Islet precursor cell (in vitro differentiated cells): ENCODE measurements at places on chromosomes 7 and 10.

DNA sequence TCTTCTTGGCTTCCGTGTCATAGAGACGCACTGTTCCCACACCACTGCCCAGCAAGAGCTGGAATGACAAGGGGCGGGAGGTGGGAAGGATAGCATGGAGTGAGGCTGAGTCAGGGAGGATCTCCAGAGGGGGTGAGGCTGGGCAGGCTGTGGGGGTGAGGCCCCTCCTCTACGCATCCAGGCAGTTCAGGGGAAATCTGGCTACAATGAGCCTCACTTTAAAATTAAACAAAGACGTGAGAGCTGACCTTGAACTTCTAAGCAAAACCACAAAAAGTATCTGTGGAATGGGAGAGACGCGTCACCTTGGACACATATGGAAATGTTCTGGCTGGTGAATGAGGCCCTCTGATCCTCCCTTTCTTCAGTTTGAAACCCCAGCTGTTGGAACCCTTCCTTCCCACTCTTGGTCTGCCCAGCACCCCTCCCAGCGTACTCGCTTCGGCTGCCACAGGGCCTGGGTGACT is 17.7 kb downstream of the WDR91 start:
- DNase-seq: no peak

GRCh38 chr7:129188372-129188891 is at the start of gene SMO:
TSS of gene SMO (plus strand) at chr7:129188633. CDS start at chr7:129189152, 519 bp downstream.
- DNase-seq: peak; percentile 91

- DNase-seq: no peak
Observed at GRCh38 chr10:17474595-17475323, 20.4 kb upstream of the ST8SIA6 start.

- no peak for DNase-seq
Observed at GRCh38 chr7:19104811-19105210, 12.6 kb downstream of the TWIST1 start.

- no peak for DNase-seq
Observed at GRCh38 chr10:132170561-132171361, 16.0 kb upstream of the DPYSL4 start.

DNA sequence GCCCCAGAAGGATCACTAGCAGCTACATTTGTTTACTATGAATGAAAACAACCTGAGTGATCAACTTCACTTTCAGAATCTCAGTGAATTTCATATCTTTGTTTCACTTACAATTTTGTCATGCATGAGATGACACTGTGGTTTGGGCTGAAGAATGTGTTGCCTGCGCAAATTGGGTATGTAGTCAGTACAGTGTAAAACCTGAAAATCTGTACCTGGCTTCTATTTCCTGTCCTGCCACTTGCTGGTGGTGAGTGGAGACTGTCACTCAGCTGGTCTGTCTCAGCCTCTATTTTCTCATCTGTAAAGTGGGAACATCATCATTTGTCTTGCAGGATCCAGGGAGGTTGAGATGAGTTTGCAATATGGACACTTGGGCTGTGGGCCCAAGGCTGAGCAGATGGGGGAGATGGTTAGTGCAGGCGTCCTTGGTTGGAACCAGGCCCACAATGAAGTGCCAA is 118.0 kb downstream of the WDFY4 start:
- DNase-seq: no peak

DNA sequence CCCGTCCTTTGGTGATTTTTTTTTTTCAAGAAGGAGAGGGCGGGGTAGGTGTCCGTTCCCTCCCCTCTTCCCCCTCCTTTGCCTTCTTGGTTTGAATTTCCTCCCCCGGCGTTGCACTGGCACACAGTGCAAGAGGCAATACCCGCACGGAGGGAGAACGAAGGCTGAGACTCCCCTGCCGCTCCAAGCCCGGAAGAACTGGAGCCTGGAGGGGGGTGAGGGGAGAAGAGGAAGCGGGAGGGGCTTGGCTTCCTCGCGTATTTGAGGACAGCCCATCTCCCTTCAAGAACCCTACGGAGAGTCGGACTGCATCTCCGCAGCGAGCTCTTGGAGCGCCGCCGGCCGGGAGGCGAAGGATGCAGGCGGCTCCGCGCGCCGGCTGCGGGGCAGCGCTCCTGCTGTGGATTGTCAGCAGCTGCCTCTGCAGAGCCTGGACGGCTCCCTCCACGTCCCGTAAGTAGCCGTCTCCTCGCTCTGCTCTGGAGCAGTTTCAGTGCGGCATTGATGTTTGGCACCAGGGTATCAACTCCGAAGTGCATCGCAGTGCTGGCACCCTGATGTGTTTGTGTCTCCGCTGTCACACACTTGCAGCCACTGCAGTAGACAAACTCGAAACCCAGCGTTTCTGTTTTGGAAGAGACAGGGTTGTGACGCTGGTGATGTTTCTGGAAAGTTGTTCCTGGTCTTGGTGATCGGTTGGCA is at the start of gene CNTNAP2:
TSS of gene CNTNAP2 (plus strand) at position 281 of the 702 bp plus-strand sequence. CDS start at position 357, 76 bp downstream.
- peak; percentile 88 for DNase-seq

GRCh38 chr7:85067371-85067770 is 119.5 kb downstream of the SEMA3D start:
- DNase-seq: no peak

- no peak for DNase-seq
Observed at GRCh38 chr7:81791568-81792518, 22.0 kb upstream of the HGF start.

GRCh38 chr10:93440591-93441091 is 41.5 kb downstream of the MYOF start:
- no peak for DNase-seq

DNA sequence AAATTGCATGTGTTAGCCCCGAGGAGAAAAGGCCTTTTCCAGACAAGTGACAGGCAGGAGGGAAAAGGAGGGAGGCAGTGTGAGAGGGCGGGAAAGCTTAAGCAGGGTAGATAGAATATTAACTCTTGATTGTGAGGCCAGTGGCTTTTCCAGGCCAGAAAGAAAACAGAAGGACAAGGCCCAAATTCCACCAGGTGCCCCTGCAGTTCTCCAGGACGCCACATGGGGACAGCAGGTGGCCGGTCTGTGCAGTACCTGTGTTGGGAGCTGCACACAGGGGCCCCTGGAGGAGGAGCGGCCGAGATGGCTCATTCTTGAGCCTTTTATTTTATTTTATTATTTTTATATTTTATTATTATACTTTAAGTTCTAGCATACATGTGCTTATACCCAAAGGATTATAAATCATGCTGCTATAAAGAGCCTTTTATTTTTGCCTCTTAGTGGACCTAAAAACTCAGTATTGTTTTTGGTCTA is 141.3 kb upstream of the KLF14 start:
- DNase-seq: peak; percentile 86

DNA sequence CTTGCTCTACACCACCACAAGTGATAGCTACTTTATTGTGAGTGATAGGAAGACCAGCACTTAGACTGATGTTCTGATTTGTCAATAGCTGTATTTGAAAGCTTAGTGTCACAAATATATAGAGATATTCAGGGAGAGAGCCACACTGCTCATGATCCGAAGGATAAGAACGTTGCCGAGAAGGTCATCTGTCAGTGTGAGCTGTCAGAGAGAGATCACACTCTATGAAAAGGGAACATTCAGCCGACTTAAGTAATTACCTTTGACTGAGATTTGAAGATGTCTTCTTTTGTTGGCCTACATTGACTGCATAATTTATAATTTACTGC is 322.6 kb downstream of the TFEC start:
- DNase-seq: no peak

- no peak for DNase-seq
Observed at GRCh38 chr10:76491216-76491615, 1059.8 kb downstream of the LRMDA start.

GRCh38 chr10:90162271-90162853 is 461.0 kb downstream of the KIF20B start:
- no peak for DNase-seq

- no peak for DNase-seq
Observed at GRCh38 chr10:20874261-20874660, 22.9 kb downstream of the NEBL start.

DNA sequence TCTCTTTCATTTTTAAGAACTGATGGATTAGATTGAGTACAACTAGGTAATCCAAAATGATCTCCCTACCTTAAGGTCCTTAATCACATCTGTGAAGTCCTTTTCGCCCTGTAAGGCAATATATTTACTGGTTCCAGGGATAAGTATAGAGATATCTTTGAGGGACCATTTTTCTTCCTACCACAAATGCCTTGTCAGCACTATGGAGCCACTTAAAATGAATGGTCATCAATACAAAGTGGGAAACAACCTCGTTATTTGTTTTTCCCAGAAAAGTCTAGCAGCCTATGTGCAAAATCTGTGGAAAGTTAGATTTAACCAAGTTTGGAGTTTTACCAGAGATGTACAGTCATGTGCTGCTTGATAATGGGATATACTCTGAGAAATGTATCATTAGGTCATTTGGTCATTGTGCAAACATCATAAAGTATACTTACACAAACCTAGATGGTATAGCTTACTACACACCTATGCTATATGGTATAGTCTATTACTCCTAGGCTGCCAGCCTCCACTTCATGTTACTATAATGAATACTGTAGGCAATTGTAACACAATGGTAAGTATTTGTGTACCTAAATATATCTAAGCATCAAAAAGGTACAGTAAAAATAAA is 366.2 kb upstream of the TMEM229A start:
- no peak for DNase-seq

DNA sequence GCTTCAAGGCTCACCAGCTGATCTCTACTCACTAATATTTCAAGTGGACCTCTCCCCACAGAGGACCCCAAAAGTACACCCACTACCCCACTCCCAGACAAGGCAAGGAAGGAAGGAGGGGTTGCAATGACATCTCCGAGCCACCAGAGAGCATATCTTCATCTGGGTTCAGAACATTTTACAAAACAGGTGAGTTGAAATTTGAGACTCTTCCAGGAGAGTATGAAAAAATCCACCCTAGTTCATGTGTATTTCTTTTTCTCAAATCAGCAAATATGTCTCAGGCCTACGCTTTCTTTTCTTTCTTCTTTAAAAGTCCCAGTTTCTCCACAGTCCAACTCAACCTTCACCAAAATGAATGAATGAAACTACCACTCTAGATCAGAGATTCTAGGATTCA is 61.9 kb downstream of the SGMS1 start:
- DNase-seq: no peak

DNA sequence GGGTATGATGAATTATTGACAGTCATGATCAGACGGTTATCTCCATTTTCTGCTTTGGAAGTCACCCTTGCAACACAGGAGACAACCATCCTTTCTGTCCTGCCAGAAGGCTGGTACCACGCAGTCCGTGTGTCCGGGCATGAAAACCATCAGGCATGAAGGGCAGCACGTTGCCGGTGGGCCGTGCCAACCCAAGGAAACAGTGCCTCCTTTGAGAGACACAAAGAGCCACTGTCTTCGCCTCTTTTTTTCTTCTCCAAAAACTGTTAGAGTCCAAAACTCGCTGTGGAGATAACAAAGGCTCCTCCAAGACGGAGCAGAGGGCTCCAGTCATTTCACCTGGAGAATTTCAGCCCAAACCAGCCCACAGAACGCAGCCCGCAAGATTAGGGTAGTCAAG is 60.4 kb upstream of the ARHGAP21 start:
- no peak for DNase-seq

- DNase-seq: peak; percentile 22
Observed at GRCh38 chr10:126454045-126454751, 65.9 kb upstream of the ADAM12 start.

DNA sequence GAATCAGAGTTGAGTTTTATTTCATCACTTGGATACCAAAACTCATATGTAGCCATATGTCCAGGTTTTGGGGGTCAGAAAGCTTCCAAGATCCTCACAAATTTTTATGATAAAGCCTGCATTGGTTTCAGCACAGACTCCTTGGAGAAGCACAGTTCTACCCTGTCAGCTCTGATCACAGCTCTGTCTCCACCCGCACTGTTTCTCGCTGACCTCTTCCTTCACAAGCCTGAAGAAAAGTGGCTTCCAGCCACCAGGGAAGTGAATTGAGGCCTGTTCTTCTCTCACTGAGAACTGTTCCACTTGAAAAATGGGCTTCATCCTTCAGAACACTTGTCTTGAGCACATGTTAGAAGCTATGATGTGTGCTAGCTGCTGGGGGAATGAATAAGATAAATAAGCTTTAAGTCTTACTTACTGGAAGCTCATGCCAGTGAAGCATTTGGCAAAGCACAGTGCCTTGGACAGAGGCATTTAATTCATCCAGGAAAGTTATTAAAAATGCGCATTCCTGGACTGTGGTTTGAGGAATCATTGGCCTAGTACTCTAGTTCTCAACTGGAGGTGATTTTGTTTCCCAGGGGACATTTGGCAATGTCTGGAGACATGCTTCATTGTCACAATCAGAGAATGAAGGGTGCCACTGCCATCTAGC is 133.6 kb downstream of the BMPER start:
- no peak for DNase-seq

GRCh38 chr10:13956826-13957225 is 370.1 kb downstream of the PRPF18 start:
- no peak for DNase-seq

GRCh38 chr10:13404791-13405190 is 56.7 kb upstream of the SEPHS1 start:
- no peak for DNase-seq

GRCh38 chr7:114941692-114942091 is 19.8 kb downstream of the MDFIC start:
- no peak for DNase-seq

DNA sequence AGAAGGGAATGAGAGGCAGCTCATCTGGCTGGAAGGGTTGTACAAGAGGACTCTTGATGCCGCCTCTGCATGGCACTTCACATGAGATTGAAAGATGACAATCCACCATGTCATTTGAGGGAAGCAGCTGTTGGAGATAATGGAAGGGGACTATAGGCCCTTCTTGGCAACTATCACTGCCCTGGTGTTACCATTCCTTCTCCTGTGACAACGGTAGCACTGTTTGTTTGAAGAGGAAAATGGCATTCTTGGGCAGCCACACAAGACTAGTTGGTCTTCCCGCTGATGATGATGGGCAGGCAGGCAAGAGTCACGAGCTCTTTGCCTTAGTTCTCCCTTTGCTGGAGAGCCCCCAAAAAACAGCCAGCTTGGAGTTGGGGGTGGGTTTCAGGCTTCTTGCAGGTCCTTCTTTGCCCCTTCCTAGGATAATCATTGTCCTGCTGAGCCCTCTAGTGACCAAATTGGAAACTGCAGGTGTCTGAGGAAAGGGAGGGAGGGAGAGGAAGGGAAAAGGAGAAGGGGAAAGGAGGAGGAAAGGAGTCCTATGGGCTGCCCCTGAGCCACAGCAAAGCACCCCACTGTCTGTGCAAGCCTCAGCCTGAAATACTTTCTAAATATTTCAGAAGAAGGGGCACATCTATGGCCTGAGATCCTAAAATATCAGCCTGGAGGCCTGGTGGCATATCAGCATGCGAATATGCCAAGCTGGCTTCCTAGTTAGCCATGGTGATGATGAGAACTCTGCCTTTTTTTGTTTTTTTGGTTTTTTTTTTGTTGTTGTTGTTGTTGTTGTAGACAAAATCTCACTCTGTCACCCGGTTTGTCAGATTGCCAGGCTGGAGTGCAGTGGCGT is 165.6 kb upstream of the KMT2E start:
- DNase-seq: peak; percentile 86

DNA sequence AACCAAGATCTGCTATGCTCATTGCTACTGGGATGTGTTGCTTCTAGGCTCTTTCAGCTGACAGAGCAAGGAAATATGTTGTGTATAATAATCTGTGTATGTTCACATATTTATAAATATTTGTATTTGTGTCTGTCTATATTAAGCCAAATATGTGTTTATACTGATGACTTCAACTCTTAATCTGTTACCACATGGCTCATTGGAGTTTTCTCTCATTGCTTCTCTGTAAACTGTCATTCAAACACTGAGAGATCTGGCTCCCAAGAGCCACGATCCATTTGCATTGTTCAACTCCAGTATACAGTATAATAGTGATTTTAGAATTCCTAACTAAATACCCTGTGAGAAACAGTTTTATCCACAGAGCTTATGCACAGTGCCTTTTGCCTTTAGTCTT is 35.3 kb downstream of the BICC1 start:
- DNase-seq: no peak
